NCI-H2081 (cell line): ENCODE measurements at places on chromosomes 2 and 18.

DNA sequence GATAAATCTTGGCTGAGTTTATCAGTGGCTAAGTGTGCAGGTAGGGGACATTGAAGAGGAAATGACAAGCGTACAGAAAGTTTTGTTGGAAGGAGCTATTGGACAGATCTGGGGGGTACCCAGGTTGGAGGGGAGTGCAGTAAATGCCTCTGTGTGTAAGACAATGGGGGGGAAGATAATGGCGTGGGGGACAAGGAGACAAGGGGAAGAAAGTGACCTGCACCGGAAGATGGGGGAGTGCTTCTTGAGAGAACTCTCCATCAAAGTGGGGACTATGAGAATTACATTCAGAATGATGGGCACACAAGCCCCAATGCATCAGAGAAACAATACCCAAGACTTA is 190.0 kb downstream of the ALPK2 start:
- DNase-seq: no peak

GRCh38 chr2:47039489-47039870 is 115.6 kb downstream of the STPG4 start:
- no peak for DNase-seq

GRCh38 chr2:95300450-95300849 is 3.3 kb downstream of the KCNIP3 start:
- DNase-seq: peak; percentile 25

DNA sequence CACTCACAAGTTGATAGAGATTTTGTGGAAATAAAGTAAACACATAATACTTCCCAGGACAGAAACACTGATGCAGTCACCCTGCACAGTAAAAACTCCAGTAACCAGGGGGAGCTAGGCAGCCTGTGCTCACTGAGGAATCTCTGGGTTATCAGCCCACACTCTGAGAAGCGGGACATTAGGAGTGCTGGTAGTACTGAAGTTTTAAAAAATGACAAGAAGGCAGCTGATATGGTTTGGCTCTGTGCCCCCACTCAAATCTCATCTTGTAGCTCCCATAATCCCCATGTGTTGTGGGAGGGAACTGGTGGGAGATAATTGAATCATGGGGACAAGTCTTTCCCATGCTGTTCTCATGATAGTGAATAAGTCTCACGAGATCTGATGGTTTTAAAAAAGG is 31.4 kb downstream of the KCTD1 start:
- no peak for DNase-seq

GRCh38 chr2:85015653-85016360 is 44.8 kb downstream of the KCMF1 start:
- DNase-seq: no peak

- DNase-seq: no peak
These were observed 174.8 kb downstream of the EN1 start for GRCh38 chr2:118672571-118673158.

DNA sequence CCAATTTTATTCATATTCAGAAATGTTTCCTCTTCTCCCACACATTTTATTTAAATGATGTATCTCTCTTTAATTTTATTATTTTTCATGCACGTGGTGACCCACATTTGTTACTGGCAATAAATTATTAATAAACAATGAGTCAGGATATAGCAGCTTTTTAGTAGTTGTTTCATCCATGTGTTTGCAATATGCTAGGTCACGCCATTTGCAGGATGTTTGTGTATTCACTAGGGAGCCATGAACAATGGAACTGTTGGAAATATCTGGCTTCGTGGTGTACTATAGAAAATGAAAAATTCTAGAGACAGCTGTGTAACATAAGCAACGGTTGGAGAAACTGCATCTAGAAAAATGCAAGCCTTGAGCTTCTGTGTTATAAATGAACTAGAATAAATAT is 176.0 kb upstream of the COL3A1 start:
- no peak for DNase-seq

GRCh38 chr2:45524016-45524415 is 87.1 kb downstream of the SRBD1 start:
- no peak for DNase-seq

DNA sequence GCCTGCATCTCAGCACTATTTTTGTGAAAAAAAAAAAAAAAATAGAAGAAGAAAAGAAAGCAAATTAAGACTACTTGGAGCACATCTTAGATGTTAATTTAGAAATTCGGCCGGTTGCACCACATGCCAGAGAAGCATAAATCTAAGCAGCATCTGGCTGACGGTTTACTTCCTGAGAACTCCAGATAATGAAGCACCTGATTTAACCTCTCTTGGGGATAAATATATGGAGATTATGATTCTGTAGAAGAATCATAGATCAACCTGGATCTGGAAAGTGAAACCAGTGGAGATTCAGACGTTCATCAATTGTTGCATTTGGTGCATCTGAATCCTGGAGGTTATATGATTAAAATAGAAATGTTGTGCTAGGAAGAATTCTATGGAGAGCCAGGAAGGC is 102.1 kb upstream of the SH3BP4 start:
- no peak for DNase-seq

DNA sequence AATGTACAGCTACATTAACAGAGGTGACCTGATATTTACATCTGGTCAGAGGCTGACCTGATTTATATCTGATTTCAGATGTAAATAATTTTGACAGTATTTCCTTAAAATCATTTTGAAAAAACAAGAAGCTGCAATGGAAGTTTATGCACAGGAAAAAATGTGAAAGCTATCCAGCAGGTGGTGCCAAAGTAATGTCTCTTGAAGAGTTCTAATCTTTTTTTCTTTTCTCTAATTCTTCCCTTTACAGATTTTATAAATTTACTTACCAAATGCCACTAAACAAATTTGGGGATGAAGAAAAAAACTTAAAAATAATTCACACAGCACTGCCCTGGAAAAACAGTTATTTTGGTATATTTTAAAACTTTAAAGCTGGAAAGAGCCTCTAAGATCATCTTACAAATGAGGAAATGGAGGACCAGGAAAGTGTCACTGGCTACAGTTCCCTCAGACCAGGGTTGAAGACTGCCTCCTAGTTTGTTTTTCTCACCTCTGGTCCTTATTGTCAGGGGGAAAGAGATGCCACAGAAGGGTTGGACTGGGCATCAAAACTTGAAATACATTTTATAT is 16.4 kb upstream of the FBLN7 start:
- peak; percentile 3 for DNase-seq

DNA sequence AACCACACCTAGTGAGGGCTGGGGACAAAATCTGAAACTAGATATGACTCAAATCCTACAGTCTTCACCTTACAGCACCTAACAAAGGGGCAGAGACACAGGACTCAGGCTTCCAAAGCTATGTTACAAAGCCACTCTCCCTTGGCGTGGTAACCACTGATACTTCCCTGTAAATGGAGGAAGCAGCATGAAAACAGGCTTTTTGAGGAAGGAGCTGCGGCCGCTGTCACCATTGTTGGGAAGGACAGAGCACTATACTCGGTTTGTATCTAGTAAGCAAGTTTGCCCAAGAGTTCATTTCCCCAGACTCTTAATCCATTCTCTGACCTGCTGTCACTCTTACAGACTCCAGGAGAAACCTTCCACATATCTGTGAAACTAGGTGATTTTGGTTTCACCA is 60.3 kb downstream of the LONRF2 start:
- no peak for DNase-seq

GRCh38 chr18:46632401-46633071 is 24.5 kb downstream of the LOXHD1 start:
- no peak for DNase-seq

- DNase-seq: peak; percentile 13
These were observed 560.1 kb upstream of the FSHR start for GRCh38 chr2:49714454-49714853.

DNA sequence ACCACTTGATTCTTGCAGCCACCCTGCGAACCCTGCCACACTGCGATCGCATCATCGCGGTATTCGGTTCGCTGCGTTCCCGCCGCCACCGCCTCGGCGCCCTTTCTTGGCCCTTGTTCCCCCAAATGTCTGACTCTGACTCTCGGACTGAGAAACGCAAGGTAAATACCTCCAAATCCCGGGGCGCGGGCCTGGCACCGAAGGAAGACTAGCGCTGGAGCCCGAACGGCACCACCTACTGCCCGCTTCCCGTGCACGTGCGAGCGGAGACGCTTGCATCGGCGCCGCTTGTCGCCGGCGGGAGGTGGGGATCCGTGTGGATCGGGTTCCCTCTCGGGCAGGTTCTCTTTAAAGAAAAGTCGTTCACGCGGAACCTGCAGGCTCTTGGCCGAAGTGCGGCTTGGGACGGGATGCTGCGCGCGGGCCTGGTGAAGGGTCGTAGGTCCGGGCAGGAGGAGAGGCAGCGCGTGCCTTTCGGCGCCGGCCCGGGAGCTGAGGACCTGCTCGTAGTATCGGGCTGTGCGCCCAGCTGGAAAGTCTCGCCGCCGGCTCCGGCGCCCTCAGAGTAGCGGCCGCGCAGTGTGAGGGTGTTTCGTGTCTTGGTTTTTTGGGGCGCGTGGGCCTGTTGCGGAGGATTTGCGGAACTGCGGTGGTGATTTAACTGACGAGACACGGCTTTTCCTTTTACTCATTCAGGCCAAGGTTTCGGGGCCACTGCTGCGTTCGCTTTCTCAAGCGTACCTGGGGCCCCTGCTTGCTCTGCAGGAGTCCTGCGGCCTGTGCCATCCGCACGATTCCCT is 514 bp downstream of the BCL2L11 start:
- DNase-seq: peak; percentile 52

DNA sequence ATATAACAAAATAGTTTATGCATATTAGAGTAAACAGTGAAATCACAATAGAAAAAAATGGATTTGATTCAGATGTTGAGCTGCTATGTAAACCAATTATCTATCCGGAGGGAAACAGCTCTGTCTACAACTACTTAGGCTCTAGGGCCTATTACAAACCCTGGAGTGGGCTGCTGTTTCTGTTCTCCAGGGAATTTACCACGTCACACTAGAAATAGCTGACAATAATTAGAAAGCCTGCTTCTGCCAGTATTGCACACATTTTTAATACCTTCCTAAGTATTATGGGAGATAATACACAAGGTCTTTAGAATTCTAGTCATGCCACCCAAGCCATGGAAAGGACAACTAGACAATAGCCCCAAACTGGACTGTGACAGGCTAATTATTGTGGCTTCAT is 411.1 kb downstream of the FIGN start:
- DNase-seq: peak; percentile 99

DNA sequence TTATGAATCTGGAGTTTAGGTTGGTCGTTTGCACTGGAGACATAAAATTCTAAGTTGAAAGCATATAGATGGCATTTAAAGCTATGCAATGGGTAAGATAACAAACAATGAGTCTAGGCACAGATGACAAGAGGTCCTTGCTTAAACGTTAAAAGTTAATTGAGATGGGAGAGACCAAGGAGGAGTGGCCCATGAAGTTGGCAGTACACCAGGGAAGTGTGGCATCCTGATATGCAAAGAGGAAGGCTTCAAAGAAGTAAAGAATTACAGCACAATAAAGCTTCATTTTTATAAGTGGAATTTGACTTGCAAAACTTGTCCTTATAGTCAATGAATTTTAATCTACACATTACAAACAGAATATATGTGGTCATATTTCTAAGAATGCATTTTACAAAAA is 23.2 kb downstream of the UPP2 start:
- no peak for DNase-seq

DNA sequence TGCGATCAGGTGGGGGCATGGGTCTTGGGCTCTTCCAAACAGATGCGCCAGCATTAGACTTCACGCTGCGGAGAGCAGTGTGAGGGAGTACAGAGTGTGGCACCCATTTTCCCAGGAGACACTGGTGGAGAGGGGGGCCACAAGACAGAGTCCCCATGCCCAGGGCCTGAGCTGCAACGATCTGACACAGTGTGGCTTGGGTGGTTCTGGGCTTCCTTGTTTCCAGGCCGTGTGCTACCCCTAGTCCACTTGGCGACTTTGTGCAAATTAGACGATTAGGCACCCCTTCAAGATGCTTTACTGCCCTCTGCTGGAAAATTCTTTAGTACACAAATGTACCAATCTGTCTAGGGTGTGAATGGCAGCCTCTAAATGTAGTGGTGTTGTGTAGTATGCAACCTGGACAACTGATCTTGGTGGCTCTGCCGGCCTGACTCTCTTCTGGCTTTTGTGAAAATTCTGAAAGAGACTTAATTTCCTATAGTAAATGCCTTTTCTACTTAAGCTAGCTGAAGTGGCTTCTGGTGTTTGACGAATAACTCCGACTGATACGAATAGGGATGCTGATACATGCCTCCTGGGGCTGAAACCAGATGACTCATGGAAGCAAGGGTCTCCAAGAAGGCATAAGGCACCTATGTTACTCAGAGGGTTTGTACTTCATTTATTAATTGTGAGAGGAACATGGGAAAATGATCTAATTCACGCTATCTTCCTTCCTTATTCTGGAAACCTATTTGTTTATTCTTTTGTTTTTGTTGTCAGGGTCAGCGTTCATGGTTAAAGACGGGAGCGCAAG is 92.3 kb upstream of the SMAD2 start:
- DNase-seq: peak; percentile 47

DNA sequence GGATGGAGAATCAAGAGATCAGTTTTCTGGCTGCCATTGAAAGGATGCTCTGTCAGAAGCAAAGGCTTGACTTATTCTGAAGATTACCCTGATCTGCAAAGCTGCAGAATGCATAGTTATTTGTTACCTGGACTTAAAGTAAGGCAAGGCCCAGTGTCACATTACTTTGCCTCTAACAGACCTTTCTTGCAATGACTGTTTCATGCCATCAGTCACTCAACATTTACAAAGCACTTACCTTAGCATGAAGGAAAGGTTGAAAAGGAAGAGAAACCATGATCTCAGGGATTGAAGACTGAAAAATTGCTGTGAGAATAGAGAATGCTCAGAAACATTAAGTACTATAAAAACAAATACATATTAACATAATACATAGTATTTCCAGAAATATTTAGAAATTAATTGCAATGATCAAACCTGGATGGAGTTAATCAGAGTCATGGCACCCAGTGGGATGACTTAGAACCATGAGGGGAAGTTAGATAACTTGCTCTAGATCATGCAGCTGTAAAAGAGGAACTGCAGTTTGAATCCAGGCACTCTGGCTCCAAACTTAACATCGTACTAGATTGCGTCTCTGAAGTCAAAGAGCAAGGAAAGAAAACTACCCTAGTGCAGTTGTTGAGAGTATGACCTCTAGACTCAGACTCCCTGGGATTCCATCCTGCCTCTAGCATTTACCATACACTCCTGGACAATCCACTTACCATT is 26.5 kb upstream of the FAM117B start:
- DNase-seq: no peak

DNA sequence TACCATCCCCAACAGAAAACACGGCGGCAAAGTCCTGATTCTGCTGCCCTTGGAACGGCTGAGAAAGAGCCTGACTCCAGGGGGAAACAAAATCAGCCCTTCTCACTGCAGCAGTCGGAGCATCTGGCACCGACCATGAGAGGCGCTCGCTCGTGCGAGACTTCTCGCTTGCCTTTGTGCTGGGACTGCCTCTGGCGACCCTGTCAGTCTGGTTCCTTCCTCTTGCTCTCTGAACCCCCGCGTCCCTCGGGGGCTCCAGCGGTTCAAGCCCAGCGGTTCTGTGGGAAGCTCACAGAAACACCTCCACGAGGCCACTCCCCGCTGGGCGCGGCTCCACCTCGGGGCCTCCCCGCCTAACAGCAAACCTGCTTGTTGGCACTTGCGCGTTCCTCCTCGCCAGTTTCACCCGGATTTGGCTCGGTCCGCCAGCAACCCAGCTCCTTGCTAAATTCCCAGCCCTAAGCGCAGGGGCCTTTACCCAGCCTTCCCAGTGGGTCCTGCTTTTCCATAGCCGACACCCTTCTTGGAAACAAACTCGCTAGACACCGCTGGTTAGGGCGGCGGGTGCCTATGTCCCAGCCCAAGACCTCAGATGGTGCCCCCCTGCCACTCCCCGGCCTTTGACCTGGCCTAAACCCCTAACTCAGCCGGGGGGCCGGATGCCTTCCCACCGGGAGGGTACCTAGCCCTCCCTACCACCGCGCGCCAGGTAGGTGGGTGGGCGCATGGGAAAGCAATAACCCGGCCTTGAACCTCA is 2.2 kb downstream of the RND3 start:
- peak; percentile 84 for DNase-seq
